ENCODE measurements at places on chromosomes 11 and 22.
A peak's percentile ranks its signal among the peaks of the same experiment; 100 is the strongest.

DNA sequence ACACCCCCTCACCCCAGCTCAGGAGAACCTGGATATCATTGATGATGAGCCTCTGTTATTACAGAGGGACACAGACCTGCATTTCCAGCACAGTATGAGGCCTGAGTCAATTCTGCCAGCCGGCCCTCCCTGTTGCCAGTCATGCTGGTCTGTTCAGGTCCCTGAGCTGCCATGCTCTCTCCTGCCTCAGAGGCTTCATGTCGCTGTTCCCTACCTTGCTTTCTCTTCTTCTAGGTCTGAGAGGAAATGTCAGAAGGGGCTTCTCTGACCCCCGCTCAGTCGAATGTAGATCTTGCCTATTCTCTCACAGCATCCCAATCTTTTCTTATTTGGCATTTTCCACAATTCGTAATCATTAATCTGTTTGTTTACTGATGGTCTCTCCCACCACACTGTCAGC lies 21.8 kb upstream of the ABCC8 start:
- peak; percentile 28 for DNase-seq

DNA sequence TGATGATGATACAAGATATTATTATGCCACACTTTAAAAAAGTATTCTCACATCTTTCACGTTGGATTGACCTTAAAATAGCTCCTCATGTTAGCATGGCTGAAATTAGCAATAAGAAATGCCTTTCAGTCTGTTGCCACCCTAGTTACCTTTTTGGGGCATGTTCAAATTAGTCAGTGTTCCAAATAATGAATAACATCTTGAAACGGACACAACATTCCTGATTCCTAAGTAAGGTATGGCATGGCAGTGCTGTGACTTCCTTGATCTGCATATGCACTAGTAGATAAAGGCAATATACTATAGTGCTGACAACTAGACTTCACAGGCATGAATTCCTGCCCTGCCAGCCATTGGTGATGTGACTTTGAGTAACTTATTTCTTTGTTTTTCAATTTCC lies 914.5 kb downstream of the METTL15 start:
- DNase-seq = no peak

DNA sequence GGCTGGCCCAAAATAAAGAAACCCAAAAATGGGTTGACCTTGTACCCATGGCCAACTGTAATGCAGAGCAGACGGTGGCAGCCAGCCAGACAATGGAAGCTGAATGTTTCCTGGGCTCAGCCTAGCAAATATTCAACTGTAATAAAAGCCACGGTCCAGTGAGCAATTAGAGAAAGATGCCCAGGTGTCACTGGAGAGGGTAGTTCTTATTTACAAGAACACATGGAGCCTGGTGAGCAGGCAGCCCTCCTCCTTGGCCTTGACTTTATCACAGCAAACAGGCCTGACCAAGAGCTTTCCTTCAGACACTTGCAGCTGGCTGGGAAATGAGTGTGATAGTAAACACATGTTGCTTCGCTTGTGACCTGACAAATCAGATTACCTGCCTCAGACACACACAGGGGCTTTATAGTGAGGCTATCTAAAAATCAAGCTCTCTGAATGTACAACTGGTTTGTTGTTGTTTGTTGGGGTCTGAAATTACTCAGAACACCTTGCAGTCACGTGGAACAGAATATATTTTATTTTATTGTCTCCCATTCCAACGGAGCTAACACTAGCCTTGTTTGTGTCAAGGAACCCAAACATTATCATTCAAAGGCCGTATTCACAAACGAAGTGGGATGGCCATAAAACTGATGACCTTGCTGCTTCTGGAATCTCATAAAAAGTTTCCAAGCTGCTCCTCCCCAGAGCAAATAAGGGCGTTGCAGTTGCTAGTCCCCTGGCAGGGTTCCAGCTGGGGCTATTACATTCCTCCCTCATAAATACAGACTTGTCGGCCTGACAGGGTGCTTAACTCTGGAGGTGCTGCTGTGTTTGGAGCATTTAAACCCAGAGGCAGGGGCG lies 161.1 kb downstream of the BBOX1 start:
- peak; percentile 93 for DNase-seq

- DNase-seq = no peak
Observed at GRCh38 chr22:26610072-26610958, 7.5 kb downstream of the CRYBB1 start.

DNA sequence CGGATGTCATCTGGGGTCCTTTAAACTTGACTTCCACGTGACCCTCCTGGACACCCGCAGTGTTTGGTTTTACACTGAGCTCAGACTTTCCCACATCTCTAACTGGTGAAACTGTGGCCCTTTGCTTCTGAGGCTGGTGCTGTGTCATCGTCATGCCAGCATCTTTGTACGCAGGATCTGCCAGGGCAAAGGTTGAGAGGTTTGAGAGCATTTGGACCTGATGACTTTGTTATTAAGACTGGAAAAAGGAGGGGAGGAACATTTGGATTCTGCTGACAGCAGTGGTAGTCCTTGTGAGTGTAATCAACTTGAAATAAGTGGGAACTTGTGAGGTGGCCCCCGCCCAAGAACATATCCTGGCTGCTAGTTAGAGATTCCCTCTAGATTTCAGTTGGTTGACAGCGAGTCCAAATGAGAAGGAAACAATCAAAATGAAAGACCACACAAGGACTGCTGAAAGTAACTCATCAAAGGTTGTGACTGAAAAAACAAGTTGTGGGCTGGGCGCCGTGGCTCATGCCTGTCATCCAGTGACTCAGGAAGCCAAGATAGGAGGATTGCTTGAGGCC lies 102.5 kb downstream of the KIAA1671 start:
- DNase-seq = no peak

DNA sequence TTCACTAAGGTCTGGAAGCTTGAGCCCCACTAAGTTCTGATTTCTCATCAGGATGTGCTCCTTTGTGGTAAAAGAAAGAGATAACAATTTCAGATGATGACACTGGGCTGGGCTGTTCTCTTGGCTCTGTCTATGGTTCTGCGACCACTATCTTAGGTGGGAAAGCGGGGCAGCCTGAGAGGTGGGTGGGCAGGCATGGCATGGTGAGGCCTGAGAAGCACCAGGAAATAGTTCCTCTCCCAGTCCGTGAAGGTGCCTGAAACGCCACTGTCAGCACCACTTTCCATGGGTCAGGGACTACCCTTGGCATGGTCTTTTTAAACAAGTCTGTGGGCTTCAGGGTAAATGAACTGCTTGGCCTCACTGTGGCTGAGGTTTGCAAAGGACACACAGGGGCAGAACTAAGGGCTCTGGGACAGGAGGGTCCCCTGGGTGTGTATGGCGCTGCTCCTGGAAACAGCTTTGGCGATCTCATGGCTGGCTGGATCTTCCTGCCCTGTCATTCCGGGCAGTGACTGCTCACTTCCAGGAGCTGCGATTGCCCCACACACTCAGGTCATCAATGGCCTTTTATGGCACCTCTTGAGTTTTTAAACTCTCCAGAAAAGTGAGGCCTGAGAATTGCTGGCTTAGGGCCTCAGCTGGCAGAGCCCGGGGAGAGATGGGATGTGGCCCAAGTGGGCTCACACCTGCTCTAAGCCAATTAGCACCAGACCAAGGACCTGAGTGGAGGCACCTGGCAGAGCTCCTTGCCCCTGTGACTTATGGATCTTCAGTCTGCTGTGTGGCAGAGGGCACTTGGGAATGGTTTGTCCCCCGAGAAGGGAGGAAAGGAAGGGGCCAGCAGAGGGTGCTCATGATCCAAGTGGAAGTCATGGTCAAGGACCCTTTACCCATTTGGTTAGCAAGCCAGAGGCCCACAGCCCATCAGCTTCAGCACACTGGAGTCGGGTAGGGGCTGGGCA lies 55.6 kb upstream of the LYVE1 start:
- DNase-seq = peak; percentile 25

DNA sequence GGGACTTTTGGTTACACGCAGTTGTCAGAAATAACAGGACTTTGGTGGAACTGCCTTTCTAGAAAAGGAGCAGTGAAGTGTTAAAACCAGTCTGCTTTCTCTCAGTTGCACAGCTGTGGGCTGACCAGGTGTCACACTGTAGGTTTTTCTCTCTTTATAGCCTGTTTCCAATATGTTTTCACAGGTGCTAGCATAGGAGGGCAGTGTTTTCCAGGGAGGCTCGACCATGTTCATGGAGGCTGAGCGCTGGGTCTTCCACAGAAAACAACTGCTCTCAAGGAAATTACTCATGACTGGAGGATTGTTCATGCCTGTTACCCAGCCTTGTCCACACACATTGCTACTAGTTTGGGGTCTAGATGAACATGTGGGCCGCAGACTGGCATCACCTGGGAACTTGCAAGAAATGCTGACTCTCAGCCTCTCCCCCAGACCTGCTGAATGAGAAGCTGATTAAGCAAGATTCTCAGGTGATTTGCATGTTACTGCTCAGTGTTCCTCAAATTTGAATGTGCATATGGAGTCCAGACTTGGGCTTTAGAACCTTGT lies 157.7 kb downstream of the MAML2 start:
- no peak for DNase-seq

GRCh38 chr22:43256976-43257545 lies 70.1 kb upstream of the TTLL12 start:
- no peak for DNase-seq

- peak; percentile 80 for DNase-seq
Observed at GRCh38 chr22:37121887-37122591, 12.5 kb upstream of the TMPRSS6 start.

DNA sequence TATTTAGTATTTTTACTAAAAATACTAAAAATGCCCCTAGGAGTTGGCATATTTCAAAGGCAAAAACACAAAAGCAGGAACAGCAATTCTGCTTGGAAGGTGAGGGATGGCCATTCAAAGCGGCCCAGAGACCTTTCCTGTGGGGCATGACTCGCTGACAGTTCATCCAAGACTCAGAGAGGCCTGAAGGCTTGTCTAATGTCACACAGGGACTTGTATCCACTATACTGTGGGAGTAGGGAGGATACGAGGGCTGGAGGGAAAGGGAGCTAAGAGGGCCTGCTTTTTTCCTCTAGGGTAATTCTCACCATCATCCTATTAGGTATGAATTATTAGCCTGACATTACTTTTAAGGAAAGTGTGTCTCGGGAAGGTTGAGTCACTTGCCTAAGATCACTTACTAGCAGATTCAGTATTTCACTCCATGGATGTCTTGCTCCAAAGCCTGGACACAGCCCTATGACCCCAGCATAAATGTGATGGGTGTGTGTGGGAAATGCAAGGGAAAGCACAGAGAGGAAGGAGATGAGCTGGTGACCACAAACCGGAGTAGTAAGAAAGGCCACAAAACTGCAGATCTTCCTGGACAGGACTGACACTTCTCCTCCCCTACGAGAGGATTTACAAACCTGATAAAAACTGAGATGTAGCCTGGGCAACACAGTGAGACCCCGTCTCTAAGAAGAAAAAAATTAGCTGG lies 16.7 kb upstream of the UCP3 start:
- no peak for DNase-seq

DNA sequence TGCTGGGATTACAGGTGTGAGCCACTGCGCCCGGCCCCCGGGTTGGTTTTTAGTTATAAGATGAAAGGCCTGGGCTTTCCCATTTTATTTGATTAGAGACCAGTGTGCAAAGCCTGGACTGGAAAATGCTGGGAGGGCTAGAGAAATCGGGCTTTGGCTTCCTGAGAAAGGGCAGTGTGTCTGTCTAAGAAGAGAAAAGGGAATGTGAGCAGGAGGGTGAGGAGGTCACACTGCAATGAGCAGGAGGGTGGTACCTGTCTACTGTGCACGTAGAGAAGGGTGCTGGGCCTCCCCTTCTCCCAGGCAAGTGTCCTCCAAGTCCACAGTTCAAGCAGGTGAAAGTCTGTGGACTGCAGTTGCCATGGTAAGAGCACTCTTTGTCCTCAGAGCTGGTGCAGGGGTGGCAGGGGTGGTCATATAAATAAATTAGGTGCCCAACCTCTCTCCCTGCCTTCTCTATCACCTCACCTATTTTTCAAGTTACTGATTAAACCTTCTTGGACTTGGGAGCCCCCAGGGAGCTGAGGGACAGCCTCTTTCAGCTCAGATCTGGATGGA lies 30.8 kb downstream of the SLC5A1 start:
- no peak for DNase-seq

GRCh38 chr11:119729581-119729927 lies 554 bp upstream of the NECTIN1 start:
- DNase-seq = no peak

- no peak for DNase-seq
Observed at GRCh38 chr11:132504501-132505041, 1027.7 kb downstream of the OPCML start.

- DNase-seq = no peak
Observed at GRCh38 chr11:120136356-120136755, 1.6 kb downstream of the TRIM29 start.

GRCh38 chr22:39727541-39727940 lies 157.0 kb downstream of the CACNA1I start:
- DNase-seq = peak; percentile 21

DNA sequence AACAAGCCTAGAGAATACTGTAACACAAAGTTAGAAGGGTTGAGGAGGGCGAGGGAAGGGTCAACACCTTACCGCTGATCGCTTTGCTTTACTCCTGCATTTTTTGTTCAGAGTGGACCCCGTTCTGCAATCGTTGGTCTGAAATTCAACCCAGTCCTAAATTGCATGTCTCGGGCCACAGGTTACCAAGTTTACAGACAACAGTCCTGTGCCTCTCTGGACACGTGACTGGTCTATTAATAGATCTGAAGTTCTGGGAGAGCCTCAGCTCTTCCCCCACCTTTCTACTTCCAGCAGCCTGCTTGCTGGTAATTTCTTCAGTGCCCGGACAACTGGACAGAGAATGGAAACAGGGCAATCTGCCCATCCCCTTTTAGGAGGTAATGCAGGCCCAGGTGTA lies 74.2 kb downstream of the STIM1 start:
- DNase-seq = no peak

GRCh38 chr11:68542617-68543016 lies 82.1 kb downstream of the PPP6R3 start:
- DNase-seq = no peak

- DNase-seq = no peak
Observed at GRCh38 chr22:49950396-49950994, 10.1 kb upstream of the PIM3 start.

- DNase-seq = no peak
Observed at GRCh38 chr11:66334605-66335442, 1.4 kb downstream of the RIN1 start.

GRCh38 chr11:44687388-44687787 lies 39.4 kb upstream of the TSPAN18 start:
- no peak for DNase-seq

DNA sequence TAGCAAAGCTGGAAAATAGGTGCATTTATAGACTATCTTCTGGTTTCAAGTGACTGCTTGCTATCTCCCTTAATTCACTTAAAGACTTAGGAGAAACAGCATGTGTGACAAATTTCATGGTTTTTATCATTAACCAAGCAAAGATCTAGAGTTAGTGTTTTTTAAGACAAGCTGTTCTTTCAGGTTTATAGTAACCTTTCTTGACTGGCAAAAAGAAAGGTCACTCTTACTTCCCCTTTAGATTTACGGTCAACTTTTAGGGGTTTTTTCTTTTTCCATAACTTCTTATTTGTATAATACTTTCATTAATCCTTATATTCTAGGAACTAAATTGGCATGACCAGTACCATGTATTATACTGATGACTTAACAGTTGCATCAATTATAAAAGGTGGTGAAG lies 46.6 kb downstream of the KDM2A start:
- DNase-seq = no peak

DNA sequence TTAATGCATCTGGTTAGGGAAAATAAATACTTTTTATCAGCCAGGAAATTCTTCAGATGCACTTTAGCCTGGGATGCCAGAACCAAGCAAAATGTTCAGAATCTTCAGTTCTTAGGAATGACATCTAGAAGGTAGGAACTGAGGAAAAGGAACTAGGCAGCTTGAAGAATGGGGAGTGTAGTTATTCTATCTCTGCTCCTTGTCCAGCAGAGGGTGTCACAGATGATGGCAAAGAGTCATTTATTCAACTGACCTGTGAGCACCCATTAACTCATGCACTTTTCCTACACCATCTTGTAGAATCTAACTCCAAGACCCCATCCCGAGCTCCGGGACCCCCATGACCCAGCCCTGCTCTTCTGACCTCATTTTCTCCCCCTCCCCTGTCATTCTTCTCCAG lies 122.1 kb upstream of the ISX start:
- DNase-seq = no peak
